Heart left ventricle (tissue), 16 donors: ENCODE measurements at places on chromosomes 12 and 14. TPM values are rescaled to one million over a fixed set of nuclear protein-coding genes. Genes with fewer than 3 reads are reported as not detected.

The TMEM63C gene
- 0.91 TPM for total RNA-seq

The CEBPE gene
- total RNA-seq = not detected

The SRRM4 gene
- 0.08 TPM for total RNA-seq

The SLC7A8 gene
- 8.8 TPM for total RNA-seq

The PRIMA1 gene
- 6.2 TPM for total RNA-seq

The KCNC2 gene
- total RNA-seq = not detected

The LALBA gene
- not detected for total RNA-seq

The FAIM2 gene
- 0.33 TPM for total RNA-seq

The STAT2 gene
- 150 TPM for total RNA-seq

The GARIN6 gene
- total RNA-seq = not detected

The CALCOCO1 gene
- total RNA-seq = 197 TPM

The KIF21A gene
- 44.5 TPM for total RNA-seq
